ENCODE measurements at places on chromosomes 2 and 18. TPM values are rescaled to one million over a fixed set of nuclear protein-coding genes. Genes with fewer than 3 reads are reported as not detected.

- H3K27me3 ChIP-seq, result no peaks in the 10 kb centered on the region
- no peaks in the 10 kb centered on the region for H3K4me1 ChIP-seq
- DNase-seq, result peak; percentile 58
- peaks cover 2% of the 10 kb centered on the region for H3K36me3 ChIP-seq
- H3K4me3 ChIP-seq, result no peak overlapping the region
These were observed 256.7 kb downstream of the HDAC4 start for GRCh38 chr2:239143858-239144712.

DNA sequence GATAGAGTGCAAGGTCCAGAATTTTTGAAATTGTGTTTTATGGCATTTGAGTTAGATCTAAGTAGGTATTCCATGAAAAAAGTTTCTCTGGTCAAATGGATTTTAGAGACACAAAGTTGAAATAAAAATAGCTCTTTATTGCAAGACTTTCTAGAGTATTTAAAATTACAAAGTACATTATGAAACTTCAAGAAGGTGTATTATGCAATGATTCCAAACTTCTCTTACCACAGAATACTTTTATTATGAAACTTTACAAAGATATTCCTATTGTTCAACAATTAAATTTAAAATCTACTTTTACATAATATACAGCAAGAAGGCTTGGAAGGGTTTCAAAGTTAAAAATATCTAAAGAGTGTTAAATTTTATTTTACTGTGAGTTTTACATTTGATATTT lies 65.9 kb downstream of the CALCRL start:
- no peak for DNase-seq
- no peaks in the 10 kb centered on the region for H3K4me1 ChIP-seq

GRCh38 chr2:43174368-43174916 lies 52.0 kb downstream of the ZFP36L2 start:
- DNase-seq, result peak; percentile 29
- no peaks in the 10 kb centered on the region for H3K27me3 ChIP-seq
- H3K4me1 ChIP-seq, result peaks cover 31% of the 10 kb centered on the region
- no peaks in the 10 kb centered on the region for H3K36me3 ChIP-seq
- no peak overlapping the region for H3K4me3 ChIP-seq
- peak overlapping the region; percentile 85 for H3K27ac ChIP-seq

GRCh38 chr2:55609938-55610578 lies 7.4 kb downstream of the PPP4R3B start:
- H3K27ac ChIP-seq, result no peak overlapping the region
- H3K4me1 ChIP-seq, result no peaks in the 10 kb centered on the region
- DNase-seq, result no peak
- H3K27me3 ChIP-seq, result no peaks in the 10 kb centered on the region

- no peaks in the 10 kb centered on the region for H3K36me3 ChIP-seq
- H3K27ac ChIP-seq, result peak overlapping the region; percentile 85
- H3K4me3 ChIP-seq, result no peak overlapping the region
- DNase-seq, result peak; percentile 90
- no peaks in the 10 kb centered on the region for H3K27me3 ChIP-seq
These were observed 32.6 kb upstream of the SLC40A1 start for GRCh38 chr2:189613077-189613636.

GRCh38 chr2:191382801-191383200 lies 137.6 kb downstream of the MYO1B start:
- no peak overlapping the region for H3K4me3 ChIP-seq
- DNase-seq, result peak; percentile 77
- H3K4me1 ChIP-seq, result peaks cover 4% of the 10 kb centered on the region
- no peaks in the 10 kb centered on the region for H3K36me3 ChIP-seq

DNA sequence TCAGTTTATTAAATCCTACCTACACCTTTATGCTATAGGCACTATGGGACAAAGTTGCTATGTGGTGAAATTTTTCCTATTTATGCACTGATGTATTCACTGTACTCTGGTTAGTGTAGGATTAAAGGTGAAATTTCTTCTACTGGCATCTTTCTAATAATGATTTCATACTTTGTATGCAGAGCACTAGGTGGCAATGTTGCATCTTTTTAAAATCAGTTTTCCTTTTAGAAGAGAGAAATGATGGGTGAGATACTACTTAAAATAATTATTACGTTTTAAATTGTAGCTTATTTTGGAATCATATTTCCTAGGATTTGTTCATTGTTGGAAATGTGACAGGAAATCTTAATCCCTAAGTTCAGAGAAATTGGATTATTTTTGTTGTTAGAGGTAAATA lies 150.9 kb downstream of the CD8B2 start:
- no peaks in the 10 kb centered on the region for H3K27me3 ChIP-seq
- H3K4me1 ChIP-seq, result no peaks in the 10 kb centered on the region
- peak; percentile 58 for DNase-seq
- H3K27ac ChIP-seq, result no peak overlapping the region

- no peak overlapping the region for H3K27ac ChIP-seq
- no peak for DNase-seq
- no peaks in the 10 kb centered on the region for H3K27me3 ChIP-seq
- H3K36me3 ChIP-seq, result no peaks in the 10 kb centered on the region
These were observed 91.7 kb upstream of the SLC35G4 start for GRCh38 chr18:11517704-11518103.

- H3K4me3 ChIP-seq, result no peak overlapping the region
- H3K27me3 ChIP-seq, result no peaks in the 10 kb centered on the region
- no peak for DNase-seq
These were observed 372.4 kb upstream of the SALL3 start for GRCh38 chr18:78607221-78607620.

DNA sequence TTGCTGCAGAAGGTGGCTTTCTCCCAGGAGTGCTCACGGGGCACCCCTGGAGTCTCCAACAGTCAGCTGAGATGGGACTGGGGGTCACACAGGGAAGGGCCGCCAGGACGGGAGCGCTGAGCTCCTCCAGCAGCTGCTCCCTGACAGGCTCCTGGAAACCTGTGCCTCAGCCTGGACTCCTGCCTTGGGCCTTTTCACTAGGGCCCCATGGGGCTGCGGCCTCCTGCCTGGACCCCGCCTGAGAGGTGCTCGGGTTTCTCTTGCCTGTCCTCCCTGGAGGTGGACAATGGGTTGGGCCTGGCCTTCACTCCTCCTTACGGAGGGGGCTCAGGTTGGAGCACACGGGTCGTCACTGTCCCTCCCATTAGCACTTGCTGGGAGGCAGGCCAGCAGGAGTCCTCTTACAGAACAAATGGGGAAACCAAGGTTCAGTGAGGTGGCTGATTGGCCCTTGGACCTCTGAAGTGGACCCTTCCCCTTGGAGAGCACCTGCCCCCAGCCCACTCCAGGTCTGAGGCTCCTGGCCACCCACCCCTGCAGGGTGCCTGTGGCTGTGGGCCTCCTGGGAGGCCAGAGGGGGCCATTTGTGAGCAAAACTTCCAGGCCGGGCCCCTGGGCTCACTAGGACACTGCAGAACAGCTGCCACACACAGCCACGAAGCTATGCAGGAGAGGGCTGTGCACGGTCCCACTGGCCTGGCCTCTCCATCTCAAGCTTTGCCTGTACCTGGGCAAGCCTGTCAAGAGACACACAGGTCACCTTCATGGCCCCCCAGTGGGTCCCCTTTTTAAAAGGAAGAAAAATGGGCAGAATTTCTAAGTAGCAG lies 57.1 kb upstream of the ODC1 start:
- H3K27me3 ChIP-seq, result no peaks in the 10 kb centered on the region
- no peaks in the 10 kb centered on the region for H3K36me3 ChIP-seq
- peaks cover 3% of the 10 kb centered on the region for H3K4me1 ChIP-seq
- no peak for DNase-seq
- H3K4me3 ChIP-seq, result no peak overlapping the region
- H3K27ac ChIP-seq, result no peak overlapping the region

GRCh38 chr2:119519057-119519408 lies 5.2 kb downstream of the SCTR start:
- peaks cover 4% of the 10 kb centered on the region for H3K4me1 ChIP-seq
- no peak overlapping the region for H3K4me3 ChIP-seq
- H3K36me3 ChIP-seq, result no peaks in the 10 kb centered on the region
- DNase-seq, result no peak
- no peak overlapping the region for H3K27ac ChIP-seq

DNA sequence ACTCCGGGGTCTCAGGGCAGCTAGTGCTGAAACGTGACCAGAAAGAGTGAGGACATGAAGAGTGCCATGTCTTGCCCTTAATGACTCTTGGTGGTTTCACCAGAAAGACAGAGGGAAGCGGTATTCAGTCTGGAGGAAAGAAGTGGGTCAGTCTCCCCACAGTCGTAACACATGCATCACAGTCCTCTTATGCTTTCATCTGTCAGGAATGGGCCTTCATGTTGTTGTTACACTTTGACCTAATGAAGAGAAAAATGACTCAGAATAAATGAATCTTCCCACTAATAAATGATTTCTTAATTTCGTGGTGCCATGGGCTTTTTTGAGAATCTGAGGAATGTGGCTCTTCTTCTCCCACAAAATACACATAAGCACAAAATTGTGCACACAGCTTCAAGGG lies 103.2 kb downstream of the SLC8A1 start:
- no peak overlapping the region for H3K4me3 ChIP-seq
- no peaks in the 10 kb centered on the region for H3K36me3 ChIP-seq
- no peaks in the 10 kb centered on the region for H3K27me3 ChIP-seq
- no peak for DNase-seq
- peaks cover 2% of the 10 kb centered on the region for H3K4me1 ChIP-seq

DNA sequence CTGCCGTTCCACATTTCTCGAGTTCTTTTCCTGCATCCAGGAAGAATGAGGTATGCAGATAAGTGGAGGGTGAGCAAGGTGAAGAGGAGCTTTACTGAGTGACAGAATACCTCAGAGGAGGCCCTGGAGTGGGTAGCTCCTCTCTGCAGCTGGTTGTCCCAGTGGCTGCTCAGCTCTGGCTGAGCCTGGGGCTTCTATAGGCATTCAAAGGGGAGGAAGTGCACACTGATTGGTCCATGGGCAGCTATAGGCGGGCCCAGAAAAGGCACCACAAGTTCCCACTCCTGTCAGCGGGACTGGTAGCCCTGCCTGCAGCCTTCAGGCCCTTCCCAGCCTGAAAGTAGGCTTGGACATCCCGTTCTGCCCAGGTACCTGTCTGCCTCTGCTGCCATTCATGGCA lies 94.7 kb downstream of the DOK6 start:
- peaks cover 1% of the 10 kb centered on the region for H3K4me1 ChIP-seq
- no peak overlapping the region for H3K27ac ChIP-seq
- DNase-seq, result no peak
- no peaks in the 10 kb centered on the region for H3K36me3 ChIP-seq

DNA sequence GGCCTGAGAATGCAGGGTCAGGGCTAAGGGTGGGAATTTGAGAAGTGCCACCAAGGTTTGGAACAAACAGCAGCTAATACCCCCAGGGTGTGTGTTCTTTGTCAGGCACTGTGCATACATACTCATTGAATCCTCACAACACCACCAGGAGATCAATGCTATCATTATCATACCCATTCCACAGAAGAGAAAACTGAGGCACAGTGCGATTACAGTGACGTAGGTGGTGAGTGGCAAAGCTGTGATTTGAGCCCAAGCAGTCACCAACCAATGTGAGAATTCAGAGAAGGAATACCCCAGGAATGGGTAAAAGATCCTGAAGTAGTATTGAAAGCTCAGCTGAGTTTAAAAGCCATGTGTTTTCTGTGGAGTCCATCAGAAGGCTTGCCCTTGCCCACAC lies 281.6 kb upstream of the MGAT5 start:
- H3K4me1 ChIP-seq, result no peaks in the 10 kb centered on the region
- H3K27me3 ChIP-seq, result no peaks in the 10 kb centered on the region
- no peaks in the 10 kb centered on the region for H3K36me3 ChIP-seq
- DNase-seq, result no peak
- no peak overlapping the region for H3K4me3 ChIP-seq

GRCh38 chr2:240934701-240935102 lies 28.6 kb downstream of the CROCC2 start:
- H3K27ac ChIP-seq, result no peak overlapping the region
- H3K4me1 ChIP-seq, result no peaks in the 10 kb centered on the region
- DNase-seq, result peak; percentile 7
- no peaks in the 10 kb centered on the region for H3K27me3 ChIP-seq
- H3K4me3 ChIP-seq, result no peak overlapping the region

The CNTNAP5 gene
- not detected for polyA plus RNA-seq

The RETREG2 gene
- polyA plus RNA-seq, result 46.8 TPM

The IDH1 gene
- polyA plus RNA-seq, result 94.2 TPM

The CAPN13 gene
- polyA plus RNA-seq, result 6.6 TPM

The REV1 gene
- 13.7 TPM for polyA plus RNA-seq

The TUBA4B gene
- 8.7 TPM for polyA plus RNA-seq

The MAP4K3 gene
- polyA plus RNA-seq, result 9.9 TPM

The DES gene
- 108 TPM for polyA plus RNA-seq

All from lung (tissue), 17 donors.